ENCODE measurements at places on chromosomes 2 and 18. TPM values are rescaled to one million over a fixed set of nuclear protein-coding genes. Genes with fewer than 3 reads are reported as not detected.
A peak's percentile ranks its signal among the peaks of the same experiment; 100 is the strongest.

The ATP8B1 gene
- 5.7 TPM for polyA plus RNA-seq

The FIGN gene
- polyA plus RNA-seq, result 1.5 TPM

The KCNE4 gene
- polyA plus RNA-seq, result 2.8 TPM

The NT5C1B gene
- 0.56 TPM for polyA plus RNA-seq

DNA sequence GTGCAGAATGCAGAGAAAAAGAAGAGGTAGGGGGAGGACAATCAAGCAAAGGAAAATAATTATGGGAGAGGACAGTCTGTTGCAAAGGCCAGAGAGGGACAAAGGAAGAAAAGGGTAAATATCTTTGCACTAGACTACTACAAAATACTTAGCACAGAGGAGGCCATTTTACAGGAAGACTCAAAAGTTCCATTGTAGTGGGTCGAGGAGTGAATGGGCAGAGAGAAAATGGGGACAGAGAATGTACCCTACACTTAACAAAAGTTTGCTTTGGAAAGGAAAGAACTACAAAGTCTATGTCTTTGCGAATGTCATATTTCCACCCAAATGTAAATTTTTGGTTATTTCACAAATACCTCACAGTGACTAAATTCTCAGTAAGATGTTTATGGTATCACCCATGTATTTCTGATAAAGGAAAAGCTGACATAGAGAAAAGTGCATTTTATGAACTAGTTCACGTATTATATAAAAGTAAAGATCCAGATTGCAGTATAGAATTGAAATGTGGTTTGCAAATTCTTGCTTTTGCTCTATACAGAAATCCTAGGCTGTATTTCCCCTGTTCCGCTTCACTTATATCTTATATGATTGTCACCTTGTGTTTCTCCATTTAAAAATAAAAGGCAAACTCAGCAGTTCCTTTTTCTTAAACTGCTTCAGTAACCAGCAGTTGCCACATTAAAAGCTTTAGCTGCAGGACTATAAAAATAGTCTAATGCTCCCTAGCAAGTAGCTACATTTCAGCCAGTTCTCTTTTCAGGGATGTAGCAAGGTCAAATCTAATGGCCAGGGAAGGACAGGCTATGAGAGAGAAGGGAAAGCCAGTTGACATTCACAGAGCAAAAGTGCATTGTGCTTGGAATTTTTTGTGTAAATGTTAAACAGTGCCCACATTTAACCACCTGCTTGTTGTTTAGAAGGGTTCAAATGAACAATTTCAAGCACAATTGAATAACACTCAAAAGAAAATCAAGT lies 79.7 kb upstream of the CYTIP start:
- no peak for DNase-seq

DNA sequence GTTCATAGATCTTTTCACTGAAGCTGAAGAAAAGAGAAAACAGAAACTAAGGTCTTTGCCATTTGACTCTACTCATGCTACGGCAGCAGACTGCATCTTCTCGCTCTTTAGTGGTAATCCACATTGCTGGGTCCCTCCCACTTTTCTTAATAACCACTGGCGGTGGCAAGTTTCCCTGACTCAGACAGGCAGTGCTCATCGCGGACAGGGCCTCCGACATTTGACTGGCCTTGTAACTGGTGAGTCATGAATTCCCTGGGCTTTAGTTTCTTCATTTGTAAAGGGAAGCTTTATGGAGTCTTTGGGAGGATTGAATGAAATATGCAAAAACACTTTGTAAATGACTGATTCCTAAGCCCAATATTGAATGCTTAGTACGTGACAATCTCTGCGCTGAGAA lies 238.2 kb upstream of the RBBP8 start:
- DNase-seq, result peak; percentile 78

- DNase-seq, result peak; percentile 69
Observed at GRCh38 chr2:174778085-174778981, 14.1 kb upstream of the CHRNA1 start.

DNA sequence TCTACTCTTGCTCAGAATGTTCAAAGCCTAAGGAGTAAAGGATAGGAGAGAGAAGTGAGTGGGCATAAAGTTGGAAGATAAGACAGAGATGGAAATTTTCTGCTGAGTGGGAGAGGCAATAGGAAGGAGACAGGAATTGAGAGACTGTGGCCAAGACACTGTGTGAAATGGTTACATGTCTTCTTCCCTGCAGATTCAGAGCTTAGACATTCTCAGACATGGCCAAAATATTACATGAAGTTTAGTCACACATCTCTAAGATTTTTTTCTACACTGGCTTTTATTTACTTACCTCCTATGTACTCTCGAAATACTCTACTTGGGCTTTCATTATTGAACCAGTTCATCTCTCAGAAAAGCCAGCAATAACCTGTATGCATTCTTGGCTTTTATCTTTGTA lies 363.0 kb upstream of the FANCL start:
- no peak for DNase-seq

- no peak for DNase-seq
Observed at GRCh38 chr2:9370746-9371145, 52.6 kb downstream of the ITGB1BP1 start.
